H9 (cell line): ENCODE measurements at places on chromosomes 6 and 20. TPM values are rescaled to one million over a fixed set of nuclear protein-coding genes. Genes with fewer than 3 reads are reported as not detected.

Gene SYNDIG1
- 4.7 and 5.4 TPM in 2 replicates for total RNA-seq

DNA sequence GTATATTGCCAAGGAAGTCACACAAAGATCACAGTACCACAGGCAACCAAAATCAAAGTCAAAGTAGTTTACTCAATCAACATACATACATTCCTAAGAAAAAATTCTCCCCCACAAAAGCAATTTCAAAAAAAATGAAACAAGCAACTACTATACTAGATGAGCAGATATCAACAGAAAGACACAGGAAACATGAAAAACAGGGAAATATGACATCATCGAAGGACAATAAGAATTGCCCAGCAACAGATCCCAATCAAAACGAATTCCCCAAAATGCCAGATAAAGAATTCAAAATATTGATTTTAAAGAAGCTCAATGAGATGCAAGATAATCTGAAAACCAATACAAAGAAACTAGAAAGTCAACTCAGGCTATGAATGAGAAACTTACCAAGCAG, 219.7 kb upstream of the TAB2 start:
- no peak for DNase-seq

Gene ZNF217
- 79.2 and 82.8 TPM in 2 replicates for total RNA-seq

Gene BMP6
- 0.28 and 0.61 TPM in 2 replicates for total RNA-seq

GRCh38 chr6:11824986-11825385, 46.4 kb upstream of the ADTRP start:
- no peak for DNase-seq

Gene TP53TG5
- 0.59 TPM in 1 of 2 replicates, not detected in the other for total RNA-seq

Gene LRRN4
- 0.22 and 0.42 TPM in 2 replicates for total RNA-seq

DNA sequence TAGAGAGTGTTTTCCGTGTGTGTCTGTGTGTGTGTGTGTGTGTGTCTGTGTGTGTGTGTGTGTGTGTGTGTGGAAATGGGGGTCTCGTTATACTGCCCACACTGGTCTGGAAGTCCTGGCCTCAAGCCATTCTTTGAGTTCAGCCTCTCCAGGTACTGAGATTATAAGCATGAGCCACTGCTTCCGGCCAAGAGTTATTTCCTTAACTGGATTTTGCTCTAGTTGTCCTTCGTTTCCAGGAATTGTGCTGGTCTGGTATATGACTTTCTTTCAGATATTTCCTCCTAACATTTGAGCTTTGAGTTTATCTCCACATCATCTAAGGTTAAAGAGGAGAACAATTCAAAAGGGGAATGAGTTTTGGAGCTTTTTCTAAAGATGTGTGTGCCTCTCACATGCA, 124.8 kb downstream of the SH3BGRL2 start:
- no peak for DNase-seq
